ENCODE measurements at places on chromosomes 5 and 9.

GRCh38 chr5:149636861-149637246 lies 55.6 kb downstream of the ARHGEF37 start:
- DNase-seq, result peak; percentile 36

DNA sequence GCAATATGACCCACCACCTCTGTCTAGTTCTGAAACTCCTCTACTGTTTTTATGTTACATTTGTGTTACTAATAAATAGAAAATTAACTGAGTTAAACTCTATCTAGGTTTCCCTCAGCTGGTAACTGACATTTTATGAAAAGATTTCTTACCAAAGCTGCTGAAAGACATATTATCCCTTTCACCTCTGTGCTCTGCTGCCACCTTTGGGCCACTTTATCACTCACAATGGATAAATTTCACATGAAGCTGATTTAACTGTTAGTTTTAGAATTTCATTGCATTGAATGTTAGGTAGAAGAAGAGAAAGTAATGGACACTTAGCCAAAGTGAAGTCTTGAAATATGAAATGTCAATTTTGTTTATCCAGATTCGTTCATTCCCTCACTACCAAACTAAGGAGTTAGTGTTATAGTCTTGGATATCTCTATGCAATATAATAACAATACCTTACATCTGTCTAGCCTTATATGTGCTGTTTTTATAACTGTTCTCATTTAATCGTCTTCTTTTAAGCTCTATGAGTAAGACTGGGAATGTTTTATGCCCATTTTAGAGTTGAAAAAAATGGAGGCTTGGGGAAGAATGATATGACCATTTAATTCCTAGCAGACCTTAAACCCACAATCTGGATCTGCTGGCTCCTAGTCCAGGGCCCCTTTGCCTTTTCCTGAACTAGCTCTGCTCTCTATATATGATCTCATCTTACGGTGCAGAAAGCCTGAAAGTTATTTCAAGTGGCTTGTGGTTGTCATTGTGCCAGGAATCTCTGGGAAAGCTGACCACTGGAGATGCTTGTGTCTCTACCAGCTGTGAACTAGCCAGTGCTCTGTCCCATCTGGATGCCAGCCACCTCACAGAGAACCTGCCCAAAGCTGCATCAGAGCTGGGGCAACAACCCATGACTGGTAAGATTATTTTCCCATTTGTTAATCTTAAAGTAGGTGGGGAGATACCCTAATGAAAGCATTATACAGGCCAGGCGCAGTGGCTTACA lies 97.1 kb downstream of the GOLPH3 start:
- DNase-seq, result peak; percentile 15

GRCh38 chr9:37534901-37535300 lies 41.3 kb downstream of the FBXO10 start:
- no peak for DNase-seq

GRCh38 chr9:111997831-111998230 lies 101.2 kb downstream of the UGCG start:
- no peak for DNase-seq

All from activated CD4-positive, alpha-beta T cell treated with anti-CD3 and anti-CD28 coated beads for 24 hours (primary cell).